ENCODE measurements at places on chromosomes 2 and 18.

GRCh38 chr2:171490577-171490976 is 31.7 kb upstream of the CYBRD1 start:
- no peak for DNase-seq

DNA sequence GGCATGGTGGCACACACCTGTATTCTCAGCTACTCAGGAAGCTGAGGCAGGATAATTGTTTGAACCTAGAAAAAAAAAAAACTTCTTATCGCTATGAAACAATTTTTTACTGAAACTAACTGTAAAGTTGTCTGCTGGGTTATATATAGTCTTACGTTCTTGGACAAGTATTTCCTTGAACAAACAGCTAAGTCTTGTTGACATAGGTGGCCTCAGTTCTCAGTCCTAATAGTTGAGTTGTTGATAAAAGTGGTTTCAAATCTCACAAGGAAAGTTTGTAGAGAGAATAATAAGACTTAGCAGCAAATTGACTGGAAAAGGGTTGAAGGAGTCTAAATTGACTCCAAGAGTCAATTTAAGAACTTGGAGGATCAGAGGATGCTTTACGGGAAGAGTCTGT is 166.5 kb upstream of the KCNJ3 start:
- DNase-seq = no peak

GRCh38 chr18:22020127-22020866 is 149.1 kb upstream of the GATA6 start:
- no peak for DNase-seq

DNA sequence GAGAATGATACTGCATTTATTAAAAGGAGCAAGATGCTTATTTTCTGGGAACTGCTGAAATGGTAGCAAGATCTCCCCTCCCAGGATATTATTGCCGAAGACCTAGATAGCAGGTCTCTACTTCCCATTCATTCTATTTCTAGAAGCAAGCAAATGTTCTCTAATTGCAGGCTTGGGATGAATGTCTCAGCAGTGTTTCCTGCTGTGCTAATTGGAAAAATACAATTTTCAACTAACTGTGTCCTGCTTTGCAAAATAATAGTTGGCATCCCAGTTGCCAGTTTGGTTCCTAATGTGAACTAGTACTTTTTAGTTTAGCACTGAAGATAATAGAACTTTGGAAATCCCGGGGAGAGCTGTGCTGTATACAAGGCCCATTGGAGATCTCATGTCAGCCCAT is 26.1 kb downstream of the SLC20A1 start:
- no peak for DNase-seq

DNA sequence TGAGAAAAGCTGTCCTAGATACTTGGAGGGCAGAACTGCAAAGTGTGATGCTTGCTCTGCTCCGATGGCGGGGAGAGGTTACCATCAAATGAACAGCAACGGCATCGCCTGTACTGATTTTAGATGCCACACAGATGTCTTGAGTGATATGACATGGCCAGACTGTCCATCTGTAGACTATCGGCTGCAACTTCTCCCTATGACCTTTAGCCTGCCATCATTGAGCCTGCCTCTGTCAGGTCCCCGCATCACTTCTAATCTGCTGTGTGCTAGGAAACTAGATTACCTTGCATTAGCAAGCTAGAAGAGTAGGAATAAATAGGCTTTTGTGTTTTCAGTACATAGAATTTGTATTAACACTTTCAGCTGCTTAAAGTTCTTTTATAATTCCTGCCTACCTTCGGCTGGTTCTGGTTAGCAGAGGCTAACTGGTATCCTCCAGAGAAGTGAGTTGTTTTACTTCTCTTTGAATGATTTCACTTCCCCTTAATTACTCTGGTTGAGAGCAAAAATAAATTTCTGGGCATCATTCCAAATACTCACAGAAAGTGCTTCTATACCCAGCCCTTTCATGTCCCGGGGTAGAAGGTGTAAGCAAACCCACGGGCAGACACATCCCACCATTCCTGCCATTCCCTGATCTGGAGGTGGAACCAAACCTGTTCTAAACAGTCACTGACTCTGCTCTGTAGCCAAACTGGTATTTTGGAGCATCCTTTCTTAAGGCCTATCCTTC is 24.0 kb downstream of the GAREM2 start:
- DNase-seq = no peak

DNA sequence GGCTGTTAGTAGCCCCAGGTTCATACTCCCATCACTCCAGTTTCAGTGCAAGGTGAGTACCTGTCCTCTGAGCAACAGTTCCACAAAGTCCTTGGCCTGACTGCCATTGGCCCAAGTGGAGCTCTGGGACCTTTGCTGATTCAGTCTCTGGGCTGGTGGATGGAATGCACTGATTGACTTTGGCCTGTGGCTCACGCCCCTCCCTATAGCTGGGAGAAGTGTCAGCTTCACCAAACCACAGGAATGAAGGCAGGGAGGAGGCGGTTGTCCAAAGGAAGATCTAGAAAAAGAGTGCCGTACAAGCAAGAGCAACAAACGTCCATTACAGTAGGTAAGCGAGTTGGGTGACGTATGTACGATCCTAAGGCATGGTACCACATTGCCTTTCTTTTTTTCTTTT is 34.0 kb downstream of the QPCT start:
- no peak for DNase-seq

DNA sequence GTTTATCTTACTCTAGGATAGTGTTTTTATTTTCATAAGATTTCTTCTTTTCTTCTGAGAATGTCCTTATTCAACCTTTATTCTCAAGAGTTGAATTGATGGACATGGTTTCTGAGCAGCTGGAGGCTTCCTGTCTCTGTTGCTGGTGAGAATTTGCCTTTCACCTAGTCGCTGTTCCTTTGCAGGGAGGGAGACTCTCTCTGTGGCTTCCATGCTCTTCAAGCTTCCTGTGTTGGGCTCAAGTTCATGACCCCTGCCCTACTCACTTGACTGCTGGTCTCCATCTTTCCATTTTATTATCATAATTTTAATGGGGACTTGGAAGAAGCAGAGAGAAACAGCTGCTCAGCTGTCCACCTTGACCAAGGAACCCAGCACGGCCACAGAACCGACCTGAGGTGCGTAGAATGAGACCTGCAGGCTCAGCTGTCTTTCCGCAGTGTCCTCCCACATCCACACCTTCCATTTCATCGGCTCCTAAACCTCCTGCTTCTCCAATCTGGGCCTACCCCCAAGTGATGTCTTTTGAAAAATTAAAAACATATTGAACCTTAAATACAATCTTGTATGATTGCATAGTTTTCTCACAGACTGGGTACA is 24.2 kb downstream of the TMEM18 start:
- no peak for DNase-seq

DNA sequence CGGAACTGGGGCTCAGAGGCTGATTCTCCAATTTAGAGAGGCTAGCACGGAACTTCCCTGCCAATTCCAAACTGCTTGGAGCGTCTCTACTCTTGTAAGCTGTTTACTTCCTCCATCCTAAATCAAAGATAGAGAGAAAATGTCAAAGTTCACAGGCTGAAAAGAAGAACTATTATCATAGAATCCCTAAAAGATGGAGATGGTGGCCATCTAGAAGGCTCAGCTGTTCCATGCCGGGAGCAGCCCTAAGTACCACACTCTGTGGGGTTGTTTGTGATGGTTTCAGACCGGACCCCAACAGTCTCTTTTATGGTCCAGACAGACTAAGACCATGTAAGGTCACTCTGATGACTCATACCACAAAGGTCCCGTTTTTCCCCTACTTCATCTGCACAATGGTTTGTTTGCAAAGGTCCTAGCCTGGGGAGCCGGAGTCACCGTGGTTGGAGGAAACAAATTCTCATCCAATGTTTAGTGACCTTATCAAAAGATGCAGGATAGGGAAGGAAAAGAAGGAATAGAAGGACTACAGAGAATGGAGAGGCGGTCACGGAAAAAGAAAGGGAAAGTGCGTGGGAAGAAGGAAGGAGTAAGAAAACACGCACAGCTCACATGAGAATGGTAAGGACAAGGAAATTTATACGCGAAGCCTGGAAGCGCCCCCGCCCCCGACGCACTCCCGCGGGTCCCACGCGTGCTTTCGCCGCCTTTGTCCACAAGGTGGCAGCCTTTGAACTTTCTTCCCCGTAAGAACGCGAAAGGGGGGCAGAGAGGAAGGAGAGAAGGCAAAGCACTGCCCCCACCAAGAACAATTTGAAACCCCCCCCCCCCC is 453 bp upstream of the ANTXR1 start:
- peak; percentile 40 for DNase-seq

- DNase-seq = peak; percentile 29
These were observed 103.3 kb downstream of the MDH1 start for GRCh38 chr2:63692002-63692606.

GRCh38 chr18:54830866-54831265 is 2.6 kb downstream of the RAB27B start:
- no peak for DNase-seq

DNA sequence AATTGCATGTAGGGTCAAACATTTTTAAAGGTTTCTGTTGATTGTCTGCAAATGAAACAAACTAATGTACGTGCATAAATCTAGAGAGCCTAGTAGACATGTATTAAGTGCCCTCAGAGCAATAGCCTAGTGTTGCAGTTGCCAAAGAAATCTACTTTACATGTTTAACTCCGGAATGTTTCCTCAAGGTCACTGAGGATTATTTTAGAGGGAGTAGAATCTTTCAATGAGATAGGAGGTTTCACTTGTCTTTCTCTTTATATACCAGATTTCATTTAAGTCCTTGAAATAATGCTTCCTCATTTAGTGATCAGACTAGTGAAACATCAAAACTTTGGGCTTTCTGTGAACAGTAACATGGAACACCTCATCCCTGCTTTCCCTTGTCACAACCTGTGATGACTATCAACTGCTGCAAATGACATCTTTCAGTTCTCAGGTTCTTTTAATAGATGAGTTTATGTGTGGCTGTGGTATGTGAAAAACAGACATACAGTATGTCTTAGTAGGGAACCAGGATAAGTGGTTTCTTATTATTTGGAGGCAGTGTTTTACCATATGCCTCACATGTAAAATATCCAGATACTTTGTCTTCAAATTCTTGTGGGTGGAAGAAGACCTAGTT is 5.5 kb downstream of the UBE2E3 start:
- no peak for DNase-seq

GRCh38 chr2:113357071-113357470 is 78.3 kb upstream of the PAX8 start:
- peak; percentile 39 for DNase-seq

DNA sequence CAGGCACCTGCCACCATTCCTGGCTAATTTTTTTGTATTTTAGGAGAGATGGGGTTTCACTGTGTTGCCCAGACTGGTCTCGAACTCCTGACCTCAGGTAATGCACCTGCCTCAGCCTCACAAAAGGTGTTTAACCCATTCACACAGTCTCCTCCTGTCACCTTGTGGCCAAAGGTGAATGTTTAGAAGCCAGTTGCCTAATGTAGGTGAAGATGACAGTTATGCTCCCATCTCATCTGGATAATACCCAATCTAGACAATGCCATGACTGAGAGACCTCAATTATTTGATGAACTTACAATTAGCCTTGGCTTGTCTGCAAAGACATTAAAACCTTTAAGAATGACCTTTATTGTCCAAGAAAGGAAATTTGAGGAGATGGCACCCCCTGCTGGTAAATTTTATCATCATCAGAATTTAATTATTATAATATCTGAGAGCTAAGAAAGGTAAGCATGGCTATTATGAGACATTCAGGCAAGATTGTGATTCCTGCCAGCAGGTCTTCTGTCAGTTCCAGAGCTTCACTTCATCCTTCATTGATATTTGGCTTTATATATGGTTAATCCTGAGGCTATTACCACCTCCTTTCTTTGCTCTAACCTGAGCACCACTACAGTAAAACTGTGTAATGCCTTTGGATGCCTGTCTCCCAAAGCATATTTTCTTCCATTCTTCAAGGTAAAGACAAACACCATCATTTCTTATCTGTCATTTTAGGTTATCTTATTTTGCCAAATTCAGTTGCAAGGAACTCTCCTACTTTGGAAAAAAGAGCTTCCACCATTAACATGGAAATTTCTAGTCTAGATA is 117.6 kb downstream of the FAM124B start:
- DNase-seq = peak; percentile 29

GRCh38 chr2:108460345-108461037 is 11.5 kb downstream of the GCC2 start:
- DNase-seq = peak; percentile 23

DNA sequence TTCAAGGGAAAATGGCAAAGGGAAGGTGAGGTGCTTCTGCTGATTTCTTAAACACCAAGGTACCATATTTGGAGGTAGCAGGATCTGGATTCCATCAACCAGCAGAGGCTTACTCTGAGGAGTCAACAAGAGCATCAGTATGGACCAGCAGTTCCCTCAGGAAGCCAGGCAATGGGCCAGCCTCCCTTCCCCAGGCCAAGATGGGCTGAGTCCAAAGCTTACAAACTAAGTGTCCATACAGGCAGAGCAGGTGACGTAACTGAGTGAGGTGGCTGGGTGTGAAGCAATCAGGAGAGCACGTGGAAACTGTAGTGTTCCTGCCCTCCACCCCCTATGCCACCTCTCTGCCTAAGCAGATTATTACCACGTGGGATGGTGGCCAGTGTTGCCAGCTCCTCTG is 134.2 kb upstream of the HNRNPA3 start:
- no peak for DNase-seq

DNA sequence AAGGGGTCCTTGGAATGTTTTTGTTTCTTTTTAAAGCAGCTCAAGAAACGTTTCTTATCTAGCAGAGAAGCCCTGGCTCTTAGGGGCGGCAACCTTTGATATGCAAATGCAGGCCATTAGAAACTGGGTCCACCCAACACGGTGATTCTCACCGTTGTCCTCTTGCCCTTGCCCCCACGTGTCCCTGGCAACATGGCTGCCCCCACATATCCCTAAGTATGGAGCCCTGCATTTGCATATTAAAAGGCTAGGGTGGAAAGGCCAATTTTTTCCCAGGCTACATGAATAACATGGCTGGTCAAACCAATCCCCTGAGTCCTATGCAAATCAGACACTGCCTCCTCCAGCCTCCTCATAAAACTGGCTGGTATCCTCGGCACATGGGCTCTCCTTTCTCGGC is 230.1 kb upstream of the SPOPL start:
- DNase-seq = no peak
